IMR-90 (cell line): ENCODE measurements at places on chromosomes 3 and 15. TPM values are rescaled to one million over a fixed set of nuclear protein-coding genes. Genes with fewer than 3 reads are reported as not detected.
A peak's percentile ranks its signal among the peaks of the same experiment; 100 is the strongest.

DNA sequence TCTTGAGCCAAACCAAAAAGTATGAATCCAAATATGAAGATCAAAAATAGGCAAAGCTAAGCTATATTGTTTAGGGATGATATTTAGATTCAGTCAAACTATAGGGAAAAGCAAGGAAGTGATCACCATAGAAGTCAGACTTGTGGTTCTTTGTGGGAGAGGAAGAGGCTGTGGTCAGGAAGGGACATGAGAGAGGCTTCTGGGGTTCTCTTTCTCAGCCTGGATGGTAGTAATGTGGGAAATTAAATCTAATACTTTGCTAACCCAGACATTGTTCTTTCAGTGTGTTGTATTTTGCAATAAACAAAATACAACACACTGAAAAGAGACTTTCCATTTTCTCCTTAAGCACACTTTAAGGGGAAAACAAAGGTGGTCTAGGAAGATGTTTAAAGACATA, 3.1 kb downstream of the CX3CR1 start:
- no peak for DNase-seq

DNA sequence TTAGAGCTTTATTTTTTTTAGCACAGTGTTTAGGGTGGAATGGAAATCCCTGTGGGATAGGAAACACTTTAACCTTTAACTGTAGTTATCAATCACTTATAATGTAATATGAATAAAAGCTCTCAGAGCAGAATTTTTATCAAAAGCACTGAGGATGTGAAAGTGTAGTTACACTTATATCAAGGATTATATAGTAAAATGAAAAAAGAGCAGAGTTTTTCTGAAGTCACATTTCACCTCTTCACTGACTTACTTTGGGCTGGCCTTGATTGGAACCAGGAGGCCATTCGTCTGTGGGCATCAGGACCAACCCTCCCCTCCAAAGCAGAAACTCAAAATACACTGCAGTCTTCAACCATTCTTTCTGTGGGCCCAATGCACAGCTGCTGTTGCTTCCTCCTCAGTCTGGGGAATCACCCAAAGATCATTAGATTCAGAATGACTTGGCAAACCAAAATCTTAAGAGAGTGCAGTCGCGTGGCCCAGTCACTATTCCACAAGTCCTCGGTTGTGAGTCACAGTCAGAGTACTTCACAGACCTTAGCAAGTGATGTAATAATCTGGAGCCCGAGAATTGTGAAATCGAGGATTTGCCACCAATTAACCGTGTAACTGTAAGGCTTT, 132.6 kb upstream of the COL8A1 start:
- peak; percentile 96 for DNase-seq

DNA sequence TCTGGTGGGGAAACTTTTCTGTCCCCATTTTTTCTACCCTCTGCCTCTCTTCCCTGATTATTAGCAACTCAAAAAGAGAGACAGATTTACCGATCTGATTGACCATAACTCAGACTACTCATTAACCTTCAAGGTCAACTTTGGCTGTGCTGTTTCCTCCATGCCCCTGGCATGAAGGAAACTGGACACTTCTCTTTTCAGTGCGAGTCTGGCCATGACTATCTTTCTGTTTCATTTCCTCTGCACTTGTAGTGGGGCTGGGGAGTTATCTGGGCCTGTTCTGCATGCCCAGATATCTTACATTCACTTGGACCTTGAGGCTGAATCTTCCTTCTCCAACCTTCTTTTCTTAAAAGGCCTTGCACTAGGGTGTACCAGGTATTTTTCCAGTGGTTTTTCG, 76.9 kb upstream of the SLCO2A1 start:
- DNase-seq = no peak

DNA sequence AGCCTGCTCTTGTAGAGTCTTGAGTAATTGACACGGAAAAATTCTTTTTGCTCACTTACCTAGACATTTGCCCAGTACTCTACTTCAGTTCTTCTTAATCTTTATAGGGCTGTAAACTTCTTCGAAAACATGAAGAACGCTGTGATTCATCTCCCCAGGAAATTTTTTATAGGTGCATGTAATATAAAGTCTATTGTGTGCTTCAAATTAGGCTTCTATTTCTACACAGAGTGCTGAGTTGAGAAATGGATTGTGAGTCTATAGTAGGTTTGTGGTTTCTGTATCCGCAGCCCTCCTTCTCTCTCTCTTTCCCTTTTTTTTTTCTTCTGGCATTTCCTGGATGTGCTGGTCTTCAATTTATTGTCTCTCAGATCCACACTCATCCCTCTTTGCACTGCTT, 183.3 kb upstream of the DCBLD2 start:
- DNase-seq = no peak

DNA sequence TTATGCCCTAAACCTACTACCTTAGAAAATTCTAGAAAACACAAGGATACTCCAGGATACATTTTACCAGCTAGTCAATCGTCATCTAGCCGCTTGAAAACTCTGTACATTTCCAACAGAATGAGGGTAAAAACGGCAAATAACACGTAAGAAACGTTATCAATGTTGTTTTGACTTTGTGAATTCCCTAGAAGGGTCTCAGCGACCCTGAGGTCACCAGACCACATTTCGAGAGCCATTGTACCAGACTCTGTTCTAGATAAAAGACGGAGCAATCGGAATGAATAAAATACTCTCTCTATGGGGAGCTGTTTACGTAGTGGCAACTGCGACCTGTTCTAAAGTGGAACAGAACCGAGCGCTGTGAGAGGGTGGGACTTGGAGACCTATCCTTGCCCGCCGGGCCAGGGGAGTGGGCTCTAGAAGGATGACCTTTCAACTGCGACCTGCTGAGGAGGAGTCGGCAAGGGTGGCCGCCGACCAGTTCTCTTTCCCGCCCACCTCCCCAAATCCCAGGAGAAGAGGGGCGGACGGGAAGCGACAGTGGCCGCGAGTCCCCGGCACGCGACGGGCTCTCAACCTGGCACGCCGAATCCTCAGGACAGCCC, 778 bp upstream of the AP4E1 start:
- peak; percentile 28 for DNase-seq

DNA sequence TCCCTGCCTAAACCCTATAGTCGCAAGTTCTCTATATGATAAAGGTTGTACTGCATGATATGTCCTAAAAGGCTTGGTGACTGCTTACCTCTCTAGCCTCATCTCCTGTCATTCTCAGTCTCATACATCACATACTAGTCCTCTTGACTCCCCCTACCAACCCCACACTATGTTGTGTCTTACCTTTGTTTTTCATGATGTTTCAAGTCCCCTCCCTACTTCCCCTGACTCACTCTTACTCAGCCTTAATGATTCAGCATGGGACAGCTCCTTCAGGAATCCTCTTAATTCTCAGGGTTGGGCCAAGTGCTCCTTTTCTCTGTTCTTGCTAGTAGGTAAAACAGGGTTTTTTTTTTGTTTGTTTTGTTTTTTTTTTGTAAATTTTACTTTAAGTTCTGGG, 49.6 kb downstream of the SLMAP start:
- peak; percentile 89 for DNase-seq

The ECE2 gene
- not detected in 2 replicates for polyA plus RNA-seq

GRCh38 chr15:59794229-59794886, 105.2 kb upstream of the BNIP2 start:
- DNase-seq = no peak

- no peak for DNase-seq
Measured at GRCh38 chr3:188929137-188929536, 242.6 kb upstream of the TPRG1 start.

DNA sequence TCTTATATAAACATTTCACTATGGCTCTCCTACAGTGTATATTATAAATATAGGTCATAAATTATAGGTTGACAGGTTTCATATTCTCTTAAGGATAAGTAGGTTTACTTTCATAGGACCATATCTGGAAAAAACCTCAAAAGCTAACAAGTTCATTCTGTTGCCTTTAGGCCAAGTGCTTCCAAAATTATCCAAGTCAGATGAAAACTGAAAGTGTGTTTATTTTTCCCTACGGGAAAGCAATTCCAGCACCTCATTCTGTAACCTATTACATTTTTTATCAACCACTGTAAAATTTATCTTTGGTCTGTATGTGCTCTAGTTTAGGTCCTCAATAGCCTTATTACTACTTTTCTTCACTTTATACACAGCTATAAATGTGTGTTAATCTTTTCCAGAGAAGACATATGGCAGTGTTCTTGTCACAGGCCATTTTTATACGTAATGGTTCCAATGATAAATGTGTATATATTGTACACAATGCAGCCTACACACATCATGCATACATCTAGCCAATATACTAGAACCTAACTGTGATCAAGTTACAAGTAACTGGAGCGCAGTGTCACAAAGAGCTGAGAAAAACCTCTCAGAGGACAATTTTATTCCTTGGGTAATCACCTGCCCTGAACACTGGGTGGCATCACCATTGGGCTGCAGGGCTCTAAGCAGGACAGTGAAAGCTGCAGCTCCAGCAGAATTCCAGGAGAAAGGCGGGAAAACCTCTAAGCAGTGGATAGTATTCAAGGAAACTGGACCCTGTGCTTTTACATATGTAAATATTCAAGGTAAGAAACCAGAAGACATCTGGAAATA, 251.3 kb downstream of the CTNNB1 start:
- DNase-seq = no peak

The NPAP1 gene
- polyA plus RNA-seq = not detected in 2 replicates

GRCh38 chr3:194300382-194300758, 50.8 kb downstream of the CPN2 start:
- peak; percentile 39 for DNase-seq

DNA sequence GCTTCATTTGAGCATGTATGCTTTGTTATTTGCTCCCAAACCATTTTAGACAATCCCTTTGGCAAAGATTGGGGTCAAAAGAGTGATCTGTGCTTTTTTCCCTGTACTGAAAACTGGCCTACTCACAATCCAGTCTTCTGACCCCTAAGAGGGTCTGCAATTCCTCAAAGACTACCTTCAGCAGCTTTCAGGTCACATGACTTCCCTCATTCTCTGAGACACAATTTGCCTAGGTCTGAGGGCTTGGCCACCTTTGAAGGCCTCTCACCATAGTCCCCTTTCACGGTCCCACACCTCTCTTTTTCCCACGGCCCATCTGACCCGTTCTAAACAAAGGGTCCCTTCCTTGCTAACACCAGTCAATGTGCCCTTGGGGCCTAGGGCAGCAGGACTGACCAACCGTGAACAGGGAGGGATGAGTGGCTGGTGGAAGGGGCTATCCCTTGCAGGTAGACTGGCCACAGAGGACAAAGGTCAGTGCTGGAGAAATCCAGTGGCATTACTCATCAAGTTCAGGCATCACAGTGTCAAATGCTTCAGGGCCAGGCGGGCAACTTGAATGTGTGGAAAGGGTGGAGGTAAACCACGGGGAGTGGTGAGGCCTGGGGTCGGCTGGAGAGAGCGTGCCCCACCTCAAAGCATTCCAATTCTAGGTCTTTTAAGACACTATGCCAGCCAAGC, 10.8 kb downstream of the RASL12 start:
- DNase-seq = peak; percentile 31

GRCh38 chr3:32794487-32795308, 23.1 kb upstream of the TRIM71 start:
- DNase-seq = peak; percentile 64

The ACAN gene
- polyA plus RNA-seq = 0.96 and 1.2 TPM in 2 replicates

- peak; percentile 18 for DNase-seq
Measured at GRCh38 chr15:30065025-30065801, 17.5 kb upstream of the GOLGA8J start.

The EPHB3 gene
- 2.2 and 2.9 TPM in 2 replicates for polyA plus RNA-seq

DNA sequence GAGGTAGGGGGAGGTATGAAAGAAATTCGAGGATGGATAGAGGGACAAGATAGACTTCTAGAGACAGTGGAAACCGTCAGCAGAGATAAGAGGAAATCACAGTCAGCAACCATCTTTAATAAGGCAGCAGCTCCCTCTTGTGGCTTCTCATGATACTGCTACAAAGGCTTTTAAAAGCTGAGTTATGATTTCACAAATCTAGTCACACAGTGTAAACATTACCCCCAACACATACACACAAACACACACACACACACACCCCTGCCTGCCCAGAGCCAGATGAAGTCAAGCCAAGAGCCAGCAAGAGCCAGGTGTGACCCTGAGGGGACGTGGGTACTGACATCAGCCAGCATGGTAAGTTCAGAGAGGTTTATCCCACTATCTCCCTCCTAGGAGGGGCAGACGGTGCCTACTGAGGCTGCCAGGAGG, 18.9 kb upstream of the TGM5 start:
- DNase-seq = peak; percentile 67
